ENCODE measurements at places on chromosomes 7 and 10.

GRCh38 chr7:73436031-73436929 lies 2.7 kb downstream of the FZD9 start:
- DNase-seq = no peak

DNA sequence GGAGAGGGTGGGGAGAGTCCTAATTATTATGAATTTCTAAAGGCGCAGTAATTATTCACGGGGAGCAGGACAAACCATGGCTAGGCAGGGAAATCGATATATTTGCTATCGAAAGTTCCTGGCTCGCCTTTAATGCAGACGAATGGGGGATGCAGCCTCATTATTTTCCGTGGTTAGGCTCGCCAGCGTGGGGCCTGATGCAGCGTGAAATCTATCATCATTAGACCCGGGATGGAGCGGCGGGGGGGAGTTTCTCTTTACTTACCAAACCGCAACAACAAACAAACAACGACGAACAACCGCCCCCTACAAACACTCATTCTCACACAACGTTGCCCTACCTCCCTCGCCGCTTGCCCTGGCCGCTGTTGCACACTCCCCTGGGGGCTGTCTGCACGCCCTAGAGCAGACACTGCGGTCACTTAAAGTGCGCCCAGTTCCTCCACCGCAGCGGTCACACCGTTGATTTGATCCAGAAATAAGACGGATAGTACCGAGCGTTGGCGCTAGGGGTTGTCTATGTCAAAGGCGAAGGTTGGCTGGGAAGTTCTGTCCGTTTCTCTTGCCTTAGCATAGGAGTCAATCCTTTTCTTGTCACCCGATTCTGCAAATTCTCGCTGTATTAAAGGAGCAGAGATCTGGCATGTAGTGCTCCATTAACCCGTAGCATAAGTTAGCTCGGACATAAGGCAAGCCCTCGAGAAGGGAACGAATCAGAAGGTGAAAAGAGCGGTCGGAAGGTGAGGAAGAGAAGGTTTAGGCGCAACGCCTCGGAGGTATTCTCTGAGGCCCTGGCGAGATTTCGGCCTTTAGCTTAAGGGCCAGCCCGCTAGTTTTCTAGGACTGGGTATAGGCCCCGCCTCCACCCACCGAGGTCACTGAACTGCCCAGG lies 10.4 kb downstream of the NXPH1 start:
- DNase-seq = no peak

GRCh38 chr7:150755473-150756099 lies 18.4 kb downstream of the GIMAP5 start:
- peak; percentile 49 for DNase-seq

- no peak for DNase-seq
These were observed 139.5 kb upstream of the FZD8 start for GRCh38 chr10:35781643-35782035.

- no peak for DNase-seq
These were observed 1.4 kb upstream of the CDCA7L start for GRCh38 chr7:21947056-21947455.

DNA sequence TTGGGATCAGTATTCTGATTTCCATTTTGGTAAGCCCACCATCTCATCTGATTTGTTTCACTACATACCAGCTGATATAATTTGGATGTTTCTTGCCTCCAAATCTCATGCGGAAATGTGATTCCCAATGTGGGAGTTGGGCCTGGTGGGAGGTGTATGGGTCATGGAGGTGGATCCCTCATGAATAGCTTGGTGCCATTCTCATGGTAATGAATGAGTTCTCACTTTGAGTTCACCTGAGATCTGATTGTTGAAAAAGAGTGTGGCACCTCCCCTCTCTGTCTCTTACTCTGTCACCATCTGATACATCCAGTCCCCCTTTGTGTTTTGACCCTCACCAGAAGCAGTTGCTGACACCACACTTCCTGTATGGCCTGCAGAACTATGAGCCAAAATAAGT lies 347.3 kb downstream of the ARL4A start:
- no peak for DNase-seq

DNA sequence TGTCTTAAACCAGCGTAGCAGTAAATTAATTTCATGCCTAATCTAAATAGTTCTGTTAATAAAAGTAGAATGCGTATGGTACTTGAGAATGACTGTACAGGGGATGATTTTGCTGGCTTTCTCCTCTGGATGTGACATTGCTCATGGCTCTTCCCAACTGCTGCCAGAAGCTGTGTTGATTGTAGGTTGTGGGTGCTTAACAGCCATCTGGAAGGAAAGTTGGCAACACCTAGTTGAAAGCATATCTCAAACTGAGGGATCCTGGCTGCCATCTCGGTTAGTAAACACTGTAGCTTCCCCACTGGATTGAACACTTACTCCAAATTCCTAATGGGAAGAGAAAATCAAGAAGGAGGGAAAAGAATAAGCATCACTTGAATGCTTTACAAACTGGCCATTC lies 130.9 kb downstream of the NXPH1 start:
- DNase-seq = no peak

DNA sequence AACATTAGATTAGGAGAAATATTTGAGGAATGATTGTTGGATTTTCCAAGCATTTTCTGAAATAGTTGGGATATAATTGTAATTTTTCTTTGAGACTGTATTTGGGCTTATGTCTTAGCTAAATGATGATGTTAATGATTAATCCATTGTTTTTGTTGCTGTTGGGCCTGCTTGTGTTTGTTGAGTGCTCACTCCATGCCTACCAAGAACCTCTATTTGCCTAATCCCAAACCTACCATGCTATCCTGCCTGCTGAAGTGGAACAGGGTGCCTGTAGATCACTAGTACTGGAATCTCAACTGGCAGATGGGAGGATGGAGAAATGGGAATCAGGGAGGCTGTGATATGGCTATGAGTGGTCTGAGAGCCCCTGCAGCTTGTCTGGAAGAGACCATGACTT lies 565.5 kb downstream of the SORCS3 start:
- no peak for DNase-seq

Data from T-helper 2 cell (primary cell).